Neural cell (in vitro differentiated cells): ENCODE measurements at places on chromosomes 6 and 20. TPM values are rescaled to one million over a fixed set of nuclear protein-coding genes. Genes with fewer than 3 reads are reported as not detected.

SLC17A4 gene
- polyA plus RNA-seq = 0.10 and 0.28 TPM in 2 replicates

VGLL2 gene
- polyA plus RNA-seq = not detected in 2 replicates

LY6G6D gene
- not detected in 2 replicates for polyA plus RNA-seq

DEFB132 gene
- not detected in 2 replicates for polyA plus RNA-seq

NT5E gene
- polyA plus RNA-seq = 0.08 TPM in 1 of 2 replicates, not detected in the other
